ENCODE measurements at places on chromosomes 12 and 14.

- no peak for DNase-seq
Observed at GRCh38 chr12:110278255-110278536, 2.9 kb upstream of the ATP2A2 start.

GRCh38 chr12:92055877-92056276, 89.8 kb downstream of the BTG1 start:
- no peak for DNase-seq

GRCh38 chr14:95635051-95635450, 51.2 kb upstream of the TCL1B start:
- DNase-seq = no peak

GRCh38 chr12:42706321-42706720, 116.8 kb upstream of the PRICKLE1 start:
- no peak for DNase-seq

- DNase-seq = no peak
Observed at GRCh38 chr14:90319173-90319572, 12.6 kb downstream of the NRDE2 start.

DNA sequence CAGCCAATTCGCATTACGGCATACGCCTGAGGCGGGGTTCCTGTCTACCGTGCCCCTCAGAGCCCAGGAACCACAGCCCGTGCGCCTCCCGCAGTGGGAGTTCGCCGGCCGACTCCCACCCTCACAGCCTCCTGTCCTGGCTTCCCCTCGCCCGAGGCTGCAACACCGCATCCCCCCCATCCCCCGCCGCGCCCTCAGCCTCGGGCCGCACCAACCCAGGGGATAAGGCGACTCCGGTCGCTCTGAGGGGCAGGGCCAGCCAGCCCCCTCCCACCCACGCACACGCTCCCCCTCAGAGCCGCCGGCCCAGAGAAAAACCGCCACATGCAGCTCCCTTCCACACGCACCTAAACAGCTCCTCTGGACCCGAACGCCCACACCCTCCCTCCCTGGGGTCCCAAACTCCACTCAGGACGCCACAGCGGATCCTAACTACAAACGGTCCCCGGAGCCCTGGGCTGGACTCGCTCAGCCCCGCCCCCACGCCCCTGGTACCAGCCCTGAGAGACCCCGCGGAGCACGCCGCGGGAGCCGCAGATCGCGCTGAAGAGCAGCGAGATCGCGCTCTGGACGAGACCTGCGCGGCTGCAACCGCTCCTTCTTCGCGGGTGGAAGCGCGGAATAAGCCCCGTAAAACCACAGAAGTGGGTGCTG, at the start of gene C14orf39:
C14orf39 (minus strand) TSS at position 466 of the 654 bp plus-strand sequence. CDS start 985 bp downstream, outside the sequence.
- DNase-seq = peak; percentile 67

- DNase-seq = no peak
Observed at GRCh38 chr14:95207475-95208233, 50.3 kb upstream of the DICER1 start.

- no peak for DNase-seq
Observed at GRCh38 chr14:55426891-55427290, 13.5 kb downstream of the TBPL2 start.

DNA sequence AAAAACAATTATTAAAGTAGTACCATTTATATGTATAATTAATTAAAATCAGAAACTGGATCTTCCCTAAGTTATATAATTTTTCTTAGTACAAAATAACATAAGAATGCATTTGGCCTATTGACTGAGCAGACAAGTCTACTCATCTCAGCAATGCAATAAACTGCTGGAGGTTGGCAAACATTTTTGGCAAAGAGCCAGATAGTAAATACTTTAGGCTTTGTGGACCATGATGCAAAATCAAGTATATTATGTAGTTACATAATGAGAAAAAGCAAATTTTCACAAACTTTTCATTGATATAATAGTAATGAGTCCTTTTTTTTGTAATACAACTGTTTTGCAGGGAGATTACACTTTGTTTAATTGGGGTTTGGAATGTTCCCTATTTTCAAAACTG, 30.9 kb downstream of the ERGIC2 start:
- DNase-seq = no peak

DNA sequence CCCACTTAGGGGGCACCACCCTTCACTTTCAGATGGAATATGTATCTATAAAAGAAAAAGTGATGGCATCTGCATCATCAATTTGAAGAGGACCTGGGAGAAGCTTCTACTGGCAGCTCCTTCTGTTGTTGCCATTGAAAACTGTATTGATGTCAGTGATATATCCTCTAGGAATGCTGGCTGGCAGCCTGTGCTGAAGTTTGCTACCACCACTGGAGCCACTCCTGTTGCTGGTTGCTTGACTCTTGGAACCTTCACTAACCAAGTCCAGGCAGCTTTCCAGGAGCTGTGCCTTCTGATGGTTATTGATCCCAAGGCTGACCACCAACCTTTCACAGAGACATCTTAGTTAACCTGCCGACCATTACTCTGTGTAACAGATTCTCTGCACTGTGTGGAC, 44.7 kb downstream of the RIMKLB start:
- no peak for DNase-seq

DNA sequence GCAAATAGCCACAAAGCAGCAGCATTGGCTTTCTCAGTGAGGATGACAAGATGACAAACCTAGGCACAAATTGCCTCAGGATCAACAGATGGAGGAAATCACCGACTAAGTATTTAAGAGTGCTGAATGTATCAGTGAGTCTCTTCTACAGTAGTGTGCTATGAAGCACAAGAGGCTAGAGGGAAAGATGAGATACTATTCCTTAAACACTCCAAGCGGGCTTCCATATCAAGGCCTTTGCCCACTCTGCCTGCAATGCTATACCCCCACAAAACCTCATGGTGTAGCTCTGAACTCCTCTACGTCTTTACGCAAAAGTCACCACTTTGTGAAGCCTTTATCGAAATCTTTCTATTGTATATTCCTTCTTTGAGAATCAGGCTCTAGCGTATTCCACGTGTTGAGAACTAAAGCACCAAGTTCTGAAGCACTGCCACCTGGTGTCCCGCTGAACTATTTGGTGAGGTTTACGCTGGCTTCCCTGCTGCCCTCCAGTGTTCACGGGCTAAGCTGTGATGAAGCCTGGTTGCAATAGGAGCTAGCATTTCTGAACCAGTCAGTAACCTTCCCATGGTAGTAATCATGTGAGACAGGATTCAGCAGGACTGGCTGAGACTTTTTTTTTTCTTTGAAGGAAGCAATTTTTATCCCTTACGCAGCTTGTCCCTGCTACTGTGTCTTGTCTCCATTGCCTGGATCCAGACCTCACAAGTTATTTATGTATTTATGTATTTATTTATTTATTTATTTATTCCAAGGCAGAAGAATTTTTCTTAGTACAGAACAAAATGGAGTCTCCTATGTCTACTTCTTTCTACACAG, 426.5 kb upstream of the OR4E1 start:
- DNase-seq = peak; percentile 2

GRCh38 chr14:92785667-92786426, 8.3 kb upstream of the GOLGA5 start:
- DNase-seq = no peak

DNA sequence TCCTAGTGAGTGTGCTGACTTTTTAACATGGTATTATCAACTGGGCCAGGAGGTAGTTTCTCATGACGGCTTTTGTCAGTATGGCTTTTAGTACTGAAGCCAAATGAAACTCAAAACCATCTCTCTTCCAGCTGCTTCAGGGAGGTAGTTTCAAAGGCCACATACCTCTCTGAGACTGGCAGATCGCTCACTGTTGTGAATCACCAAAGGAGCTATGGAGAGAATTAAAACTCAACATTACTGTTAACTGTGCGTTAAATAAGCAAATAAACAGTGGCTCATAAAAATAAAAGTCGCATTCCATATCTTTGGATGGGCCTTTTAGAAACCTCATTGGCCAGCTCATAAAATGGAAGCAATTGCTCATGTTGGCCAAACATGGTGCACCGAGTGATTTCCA, 141.1 kb downstream of the HMGA2 start:
- DNase-seq = no peak

All from NCI-H2227 treated with DMSO at 0.1 percent for 48 hours (cell line).